ENCODE measurements at places on chromosomes 1 and 21.
A peak's percentile ranks its signal among the peaks of the same experiment; 100 is the strongest.

GRCh38 chr1:150162862-150163706 is 13.4 kb downstream of the PLEKHO1 start:
- DNase-seq = peak; percentile 42

DNA sequence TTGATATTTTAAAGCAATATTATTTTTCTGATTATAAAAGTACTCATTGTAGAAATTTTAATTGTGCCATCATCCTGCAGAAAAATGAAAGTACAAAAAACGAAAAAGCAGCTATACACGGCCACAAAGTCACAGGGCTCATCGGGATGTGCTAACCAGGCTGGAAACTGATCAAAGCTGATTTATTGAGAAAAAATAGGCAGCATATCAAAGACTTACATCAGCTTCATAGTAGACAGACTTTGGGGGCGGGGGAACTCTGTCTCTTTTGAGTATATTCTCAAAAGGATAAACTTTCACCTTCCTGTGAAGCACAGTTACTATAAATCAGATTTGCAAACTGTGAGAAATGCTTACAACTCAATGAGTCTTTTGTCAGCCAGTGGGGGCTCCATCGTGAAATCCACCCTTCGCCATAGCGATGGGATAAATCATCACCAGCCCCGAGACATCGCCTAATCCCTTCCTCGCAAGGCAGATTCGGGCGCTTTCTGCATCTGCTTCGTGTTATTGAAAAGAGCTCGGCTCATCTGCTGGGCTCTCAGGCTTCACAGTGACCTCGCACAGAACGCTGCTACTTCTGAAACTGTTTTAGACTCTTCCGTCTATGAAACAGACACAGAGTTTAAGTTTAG is 69.2 kb upstream of the ERG start:
- no peak for DNase-seq

- DNase-seq = peak; percentile 6
Measured at GRCh38 chr1:45328680-45329079, 2.0 kb downstream of the HPDL start.

- DNase-seq = no peak
Measured at GRCh38 chr1:238443687-238444086, 553.0 kb upstream of the ZP4 start.

DNA sequence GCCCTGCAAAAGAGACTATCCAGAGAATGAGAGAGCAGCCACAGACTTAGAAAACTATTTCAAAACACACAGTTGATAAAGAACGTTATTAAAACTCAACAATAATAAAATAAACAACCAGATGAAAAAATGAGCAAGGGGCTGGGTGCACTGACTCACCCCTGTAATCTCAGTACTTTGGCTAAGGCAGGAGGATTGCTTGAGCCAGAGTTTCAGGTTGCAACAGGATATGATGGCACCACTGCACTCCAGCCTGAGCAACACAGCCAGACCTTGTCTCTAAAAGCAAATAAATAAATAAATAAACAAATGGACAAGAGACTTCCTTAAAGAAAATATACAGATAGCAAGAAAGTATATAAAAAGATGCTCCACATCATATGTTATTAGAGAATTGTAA is 144.6 kb downstream of the LRRIQ3 start:
- no peak for DNase-seq

Measured in NCI-H748 treated with DMSO at 0.1 percent for 48 hours (cell line).